ENCODE measurements at places on chromosomes 4 and X.

GRCh38 chr4:66182636-66183035, 512.3 kb upstream of the EPHA5 start:
- DNase-seq: no peak

DNA sequence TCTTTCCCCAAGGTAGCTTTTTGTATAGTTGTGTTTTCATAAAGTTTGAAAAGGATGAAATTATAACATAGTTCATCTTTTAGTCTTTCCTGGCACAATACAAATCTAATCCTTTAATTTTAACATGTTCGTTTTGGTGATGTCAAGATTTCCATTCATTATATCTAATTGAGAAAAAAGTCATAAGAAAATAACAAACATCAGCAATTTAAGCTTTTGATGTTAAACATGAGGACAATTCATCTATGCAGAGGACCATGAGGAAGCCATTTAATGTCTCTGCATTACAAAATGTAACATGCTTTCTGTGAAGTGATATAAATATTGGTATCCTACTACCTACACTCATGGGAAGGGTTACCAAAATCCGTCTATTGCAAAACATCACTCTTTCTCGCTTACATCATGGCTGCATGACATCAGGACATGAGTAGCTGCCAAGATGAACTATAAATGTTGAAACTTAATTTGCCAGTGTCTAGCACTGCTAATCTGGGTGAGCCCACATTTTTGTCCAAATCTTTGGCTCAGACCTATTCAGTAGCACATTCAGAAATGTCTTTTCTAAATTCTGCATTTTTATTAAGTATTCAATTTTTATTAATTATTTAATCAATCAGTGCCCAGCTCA, 9.5 kb downstream of the EPGN start:
- no peak for DNase-seq

GRCh38 chr4:139633195-139633594, 32.4 kb upstream of the MGST2 start:
- no peak for DNase-seq

DNA sequence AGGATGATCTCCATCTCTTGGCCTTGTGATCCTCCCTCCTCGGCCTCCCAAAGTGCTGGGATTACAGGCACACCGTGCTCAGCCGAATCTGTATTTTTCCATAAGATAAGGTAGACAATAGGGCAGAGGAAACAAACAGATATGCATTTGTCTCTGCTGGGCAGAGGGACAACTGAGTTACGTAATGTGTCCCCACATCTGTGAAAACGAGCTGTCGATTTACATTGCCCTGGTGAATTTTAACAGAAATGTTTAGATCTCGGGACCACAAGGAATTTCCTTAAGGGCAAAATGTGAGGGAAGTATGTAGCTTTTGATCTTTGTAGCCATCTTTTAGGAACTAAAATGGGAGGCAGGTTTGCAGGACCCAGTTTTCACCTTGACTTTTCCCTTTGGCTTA, 189.7 kb downstream of the TRIML1 start:
- no peak for DNase-seq

GRCh38 chr4:149980121-149980682, 98.0 kb upstream of the DCLK2 start:
- no peak for DNase-seq

- DNase-seq: no peak
Observed at GRCh38 chrX:121260596-121261240, 213.3 kb downstream of the GLUD2 start.

DNA sequence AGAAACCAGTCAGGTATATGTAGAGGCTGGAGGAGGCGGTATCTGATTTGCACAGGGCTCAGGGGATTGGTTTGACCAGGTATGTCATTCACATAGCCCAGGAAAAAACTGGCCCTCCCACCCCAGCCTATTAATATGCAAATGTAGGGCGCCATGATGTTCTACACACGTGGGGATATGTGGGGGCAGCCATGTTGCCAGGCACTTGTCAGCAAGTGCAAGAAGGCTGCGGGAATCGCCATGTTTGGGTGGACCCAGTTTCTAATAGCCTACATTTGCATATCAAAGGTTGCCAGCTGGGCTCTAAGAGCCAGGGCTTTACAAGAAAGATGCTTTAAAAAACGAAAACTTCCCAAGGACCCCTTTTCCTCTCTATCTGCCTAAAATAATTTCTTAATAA, 335.1 kb downstream of the SMARCA1 start:
- DNase-seq: no peak

DNA sequence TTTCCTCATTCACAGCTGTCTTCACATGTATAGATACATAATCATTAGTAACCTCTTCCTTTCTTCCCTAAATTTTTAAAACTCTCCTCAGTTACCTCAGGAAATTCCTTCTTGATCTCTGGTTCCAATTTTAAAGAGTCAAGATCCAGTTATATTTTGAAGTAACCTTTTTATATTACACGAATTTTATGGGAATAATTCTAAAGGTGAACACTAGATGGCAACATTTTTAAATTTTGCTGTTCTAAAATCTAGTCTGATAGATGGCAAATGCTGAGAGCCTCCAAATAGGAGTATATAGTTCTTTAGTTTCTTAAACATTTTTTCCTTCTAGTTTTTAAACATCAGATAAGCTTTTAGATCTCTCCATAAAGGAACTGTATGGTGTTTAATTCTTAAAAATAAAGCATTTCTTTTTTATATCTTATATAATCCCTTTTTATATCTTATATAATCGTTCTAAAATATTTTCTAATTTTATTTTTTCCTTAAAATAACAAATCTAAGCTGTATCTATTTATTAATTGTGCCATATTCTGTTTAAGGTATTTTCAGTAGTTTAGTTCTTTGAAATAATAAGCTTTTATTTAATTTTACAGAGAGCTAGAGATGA, 37.9 kb upstream of the PAPSS1 start:
- DNase-seq: peak; percentile 17

DNA sequence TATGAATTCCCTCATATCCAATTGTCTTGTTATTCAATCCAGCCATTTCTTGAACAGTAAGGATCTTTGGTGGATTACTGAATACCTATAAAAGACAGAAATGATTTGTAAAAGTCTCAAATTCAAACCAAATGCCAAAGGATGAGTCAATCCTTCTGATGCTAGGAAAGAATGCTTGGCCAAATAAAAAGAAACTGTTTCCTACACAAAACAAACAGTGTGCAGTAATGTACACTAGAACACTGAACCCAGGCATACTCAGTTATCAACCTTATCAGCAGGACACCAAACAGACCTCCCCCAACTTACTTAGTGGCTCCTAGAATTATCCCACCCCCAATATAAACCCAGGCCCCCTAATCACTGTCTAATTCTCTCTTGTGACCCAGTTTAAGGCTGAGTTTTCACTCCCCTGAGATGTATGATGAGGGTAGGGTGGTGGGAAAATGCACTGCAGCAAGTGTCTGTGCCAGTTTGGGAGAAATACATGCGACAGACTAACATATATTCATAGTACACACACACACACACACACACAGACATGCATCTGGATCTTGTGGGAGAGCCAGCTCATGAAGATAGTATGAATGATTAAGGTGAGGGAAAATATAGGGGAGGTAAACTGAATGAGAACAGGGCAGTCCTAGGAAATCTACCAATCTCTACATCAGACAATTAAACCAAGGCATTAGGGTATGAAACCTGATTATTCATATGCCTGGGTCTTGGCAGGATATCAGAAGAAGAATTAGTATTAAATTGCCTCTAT, 35.0 kb downstream of the CLDN2 start:
- DNase-seq: no peak

DNA sequence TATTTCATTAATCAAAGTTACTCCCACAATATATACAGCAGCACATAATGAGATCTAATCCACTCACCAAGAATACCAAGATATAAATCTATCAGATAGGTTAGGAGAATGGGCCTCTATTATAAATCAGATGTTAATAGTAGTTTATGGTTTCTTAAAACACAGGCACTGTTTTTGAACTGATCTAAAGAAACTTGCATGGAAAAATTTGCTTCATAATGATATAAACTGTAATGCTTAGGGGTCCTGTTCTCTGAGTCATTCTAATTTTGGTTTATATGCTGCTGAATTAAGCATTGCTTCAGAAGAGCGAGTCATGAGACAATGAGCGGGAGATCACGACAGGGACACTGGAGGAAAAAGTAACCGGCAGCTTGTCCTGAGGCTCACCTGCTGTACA, 113.3 kb upstream of the OTUD4 start:
- no peak for DNase-seq
